ENCODE measurements at places on chromosomes 6 and 20.

- no peak for DNase-seq
Measured at GRCh38 chr6:109660526-109661320, 30.3 kb downstream of the AK9 start.

DNA sequence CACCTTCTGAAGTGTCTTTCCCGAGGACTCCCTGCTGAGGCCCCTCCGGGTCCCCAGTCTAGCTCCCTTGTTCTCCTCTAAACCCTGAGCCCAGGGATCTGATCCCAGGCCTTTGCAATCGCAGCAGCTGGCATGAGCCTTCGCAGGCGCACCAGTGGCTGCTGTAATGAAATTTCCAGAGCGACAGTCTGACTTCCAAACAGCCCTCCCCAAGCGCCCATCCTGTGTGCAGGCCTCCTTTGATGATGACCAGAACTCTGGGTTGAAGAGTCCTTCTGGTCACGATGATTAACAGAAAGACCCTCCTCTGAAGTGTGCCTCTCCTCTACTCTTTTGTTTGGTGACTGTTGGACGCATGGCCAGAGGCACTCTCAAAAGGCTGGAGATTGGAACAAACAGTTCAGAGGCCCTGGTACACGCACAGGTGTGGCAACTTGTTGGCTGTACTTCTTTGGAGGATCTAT lies 89.1 kb upstream of the MPC1 start:
- DNase-seq = no peak

- no peak for DNase-seq
Measured at GRCh38 chr20:50346374-50347283, 156.0 kb downstream of the CEBPB start.

GRCh38 chr6:50543666-50544065 lies 169.7 kb upstream of the TFAP2D start:
- DNase-seq = no peak

- DNase-seq = no peak
Measured at GRCh38 chr6:149440735-149441671, 40.9 kb downstream of the SUMO4 start.

- no peak for DNase-seq
Measured at GRCh38 chr6:21955053-21955595, 341.7 kb downstream of the PRL start.

DNA sequence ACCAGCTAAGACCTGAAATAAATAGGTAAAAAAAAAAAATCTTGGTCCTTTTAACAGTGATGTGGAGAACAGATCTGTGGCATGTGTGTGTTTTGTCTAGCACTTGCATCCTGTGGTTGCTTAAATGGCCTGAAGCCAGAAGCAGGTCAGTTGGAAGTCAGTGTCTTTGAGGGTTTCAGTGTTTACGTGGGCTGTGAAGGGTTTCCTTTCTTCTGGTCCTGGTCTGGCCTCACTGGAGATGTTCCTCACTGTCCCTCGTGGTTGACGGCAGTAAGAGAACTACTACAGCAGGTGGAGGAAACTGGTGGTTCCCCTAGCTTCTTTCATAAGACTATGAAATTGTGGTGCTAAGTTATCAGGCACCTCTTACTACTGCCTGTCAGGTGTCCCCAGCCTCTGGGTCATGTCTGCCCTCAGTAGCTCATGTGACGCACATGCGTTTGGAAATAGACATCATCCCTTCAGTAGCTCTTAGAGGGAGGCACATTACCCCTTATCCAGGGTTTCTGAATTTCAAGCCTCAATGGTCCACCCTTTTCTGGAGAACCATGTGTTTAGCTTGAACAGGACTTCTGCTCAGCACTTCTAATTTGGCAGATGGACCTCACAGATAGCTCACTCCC lies 59.4 kb upstream of the SCP2D1 start:
- no peak for DNase-seq

GRCh38 chr6:39224523-39225182 lies 4.6 kb downstream of the KCNK5 start:
- DNase-seq = no peak

DNA sequence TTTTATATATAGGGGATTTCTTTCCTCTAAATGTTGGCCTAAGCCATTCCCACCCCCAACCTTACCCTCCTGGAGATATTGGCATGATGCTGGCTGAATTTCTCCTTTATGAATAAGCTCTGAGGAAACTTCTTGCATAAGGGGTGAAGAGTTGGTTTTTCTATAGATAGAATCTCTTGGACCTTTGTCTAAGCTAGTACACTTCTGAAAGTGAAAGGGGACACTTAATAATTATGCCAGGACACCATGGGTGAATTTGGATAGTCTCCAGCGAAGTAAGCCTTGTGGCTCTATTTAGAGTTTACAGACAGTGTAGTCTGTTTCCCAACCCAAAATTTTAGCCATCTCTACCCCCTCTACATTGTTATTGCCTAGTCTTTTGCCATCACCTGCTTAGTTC lies 27.1 kb upstream of the FABP7 start:
- DNase-seq = no peak

DNA sequence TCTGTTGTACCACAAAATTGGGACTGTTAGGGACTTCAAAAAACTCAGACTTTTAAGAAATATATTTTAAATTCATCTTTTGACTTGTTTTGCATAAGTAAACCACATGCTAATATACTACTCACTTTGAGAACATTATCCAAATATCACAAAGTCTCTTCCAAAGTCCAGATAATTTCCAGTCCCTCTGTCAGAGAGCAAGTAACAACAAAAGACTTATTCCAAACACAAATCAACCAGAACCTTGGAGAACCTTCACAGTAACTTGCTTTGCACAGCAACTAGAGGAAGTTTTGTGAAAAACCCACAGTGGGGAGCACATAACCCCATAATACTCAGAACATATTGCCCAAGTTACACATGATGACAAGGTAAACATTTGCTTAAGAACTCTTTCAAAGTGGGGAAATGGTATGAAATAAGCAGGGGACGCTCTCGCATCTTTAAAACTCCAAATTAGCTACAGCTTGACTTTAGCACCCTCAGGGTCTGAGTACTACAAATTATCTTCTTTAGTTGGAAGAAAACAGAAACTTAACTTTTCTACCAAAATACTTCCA lies 37.8 kb downstream of the CENPW start:
- DNase-seq = no peak

- DNase-seq = no peak
Measured at GRCh38 chr20:595330-596308, 14.5 kb downstream of the TCF15 start.

DNA sequence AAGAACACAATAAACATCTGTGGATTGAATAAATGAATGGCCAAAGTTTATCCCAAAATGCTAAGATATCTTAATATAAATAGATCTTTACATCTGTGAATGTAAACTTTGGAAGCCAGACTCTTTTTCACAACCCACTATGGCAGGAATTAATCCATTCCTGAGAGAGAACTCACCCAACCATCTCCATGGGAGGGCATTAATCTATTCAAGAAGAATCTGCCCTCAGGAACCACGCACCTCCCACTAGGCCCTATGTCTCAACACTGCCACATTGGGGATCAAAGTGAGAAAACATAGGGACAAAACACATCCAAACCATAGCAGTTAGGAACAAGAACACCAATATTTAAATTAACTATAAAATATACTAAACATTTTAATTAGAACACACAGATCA lies 3.4 kb downstream of the UBE3D start:
- DNase-seq = no peak

DNA sequence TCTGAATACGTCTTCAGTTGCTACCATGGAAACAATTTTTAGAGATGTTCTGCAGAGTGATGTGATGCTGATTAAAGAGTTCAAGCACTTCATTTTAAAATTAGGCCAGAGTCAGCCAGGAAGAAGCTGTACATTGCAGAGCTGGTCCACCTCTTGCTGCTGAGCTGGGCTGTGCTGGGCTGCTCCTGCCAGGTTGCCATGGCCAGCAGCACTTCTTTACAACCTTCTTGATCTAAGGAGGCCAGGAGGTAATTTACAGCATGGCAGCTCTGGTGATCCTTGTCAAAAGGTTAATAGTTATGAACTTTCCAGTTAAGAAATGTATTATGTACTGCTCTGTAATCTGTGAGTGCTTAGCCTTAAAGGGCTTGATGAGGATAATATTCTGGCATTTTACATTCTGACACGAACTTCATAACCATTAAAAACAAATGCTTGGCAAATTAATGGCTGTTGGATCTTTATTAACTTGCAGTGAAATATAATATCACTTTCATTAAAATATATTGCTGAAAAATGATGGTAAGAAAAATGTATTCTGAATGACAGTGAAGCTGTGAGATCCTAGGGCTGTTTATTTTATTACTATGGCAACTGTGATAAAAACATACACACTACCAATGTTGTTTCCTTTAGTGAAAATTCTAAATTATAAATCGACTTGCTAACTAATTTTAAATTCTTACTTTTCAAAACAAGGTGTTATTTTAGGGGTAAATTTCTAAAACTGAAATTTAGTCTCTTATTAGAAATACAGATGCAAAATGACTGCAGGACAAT lies 259.7 kb downstream of the RFPL4B start:
- DNase-seq = no peak

DNA sequence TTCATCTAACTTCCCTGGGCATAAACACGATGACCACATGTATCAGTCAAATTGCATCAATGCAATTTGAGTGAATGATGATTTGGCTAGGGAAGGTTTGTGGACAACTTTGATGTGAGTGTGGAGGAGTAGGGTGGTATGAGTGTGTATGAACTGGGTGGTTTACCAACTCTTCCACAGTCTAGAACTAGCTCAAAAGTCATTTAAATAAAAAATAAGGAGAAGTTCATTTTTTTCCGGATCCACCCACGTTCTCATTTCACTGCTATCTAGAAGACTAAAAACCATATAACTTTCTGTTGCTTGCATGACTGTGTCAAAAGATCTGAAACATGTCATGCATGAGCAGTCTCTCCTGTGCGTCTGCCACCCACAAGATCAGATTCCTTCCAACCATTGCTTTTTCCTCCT lies 23.6 kb downstream of the SLC35D3 start:
- no peak for DNase-seq

DNA sequence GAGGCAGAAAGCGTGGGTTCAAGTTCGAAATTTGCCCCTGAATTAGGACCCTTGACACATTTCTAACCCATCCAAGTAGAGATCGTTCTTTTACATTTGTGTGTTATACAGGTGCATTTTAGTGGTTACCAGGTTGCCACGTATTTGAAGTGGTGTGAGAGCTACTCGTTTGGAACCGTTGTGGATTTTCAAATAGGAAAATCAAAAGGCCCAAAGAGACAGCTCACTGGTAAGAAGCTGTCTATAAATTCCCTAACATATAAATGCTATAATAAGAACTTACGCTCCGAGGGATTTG lies 1.6 kb upstream of the REV3L start:
- no peak for DNase-seq

DNA sequence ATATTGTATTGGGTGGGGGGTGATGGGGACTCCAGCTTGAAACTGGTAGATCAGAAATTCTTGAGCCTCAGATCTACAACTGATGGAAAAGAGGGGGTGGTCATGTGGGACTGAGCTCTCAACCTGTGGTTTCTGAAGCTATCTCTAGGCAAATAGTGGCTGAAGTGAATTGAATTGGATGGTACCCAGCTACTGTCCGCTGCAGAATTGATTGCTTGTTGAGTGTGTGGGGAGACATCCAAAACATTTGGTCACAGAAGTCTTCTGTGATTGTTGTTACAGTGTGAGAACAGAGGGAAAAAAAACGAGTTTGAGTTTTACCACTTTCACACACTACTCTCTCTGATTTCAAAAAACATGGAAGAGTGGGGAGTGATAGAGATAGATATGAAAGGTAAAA lies 14.8 kb downstream of the CDS2 start:
- no peak for DNase-seq

DNA sequence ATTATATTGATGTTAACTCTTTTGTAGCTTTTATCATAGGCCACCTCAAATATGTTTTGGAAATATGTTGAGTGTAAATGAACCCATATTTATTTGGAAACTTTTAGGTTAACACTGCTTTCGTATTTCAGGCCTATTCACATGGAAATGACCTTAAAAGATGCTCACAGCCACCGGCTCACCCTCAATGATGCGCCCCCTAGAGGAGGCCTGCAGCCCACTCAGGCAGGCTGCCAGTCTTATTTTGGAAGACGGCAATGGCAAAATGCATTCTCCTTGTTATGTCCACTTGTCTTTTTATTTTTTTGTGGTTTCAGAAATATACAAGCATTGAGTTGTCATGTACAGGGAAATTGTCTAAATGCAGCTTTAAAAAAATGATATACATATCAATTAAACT lies 869.7 kb downstream of the PHF3 start:
- DNase-seq = no peak

GRCh38 chr6:108661430-108661829 lies 100.7 kb downstream of the FOXO3 start:
- DNase-seq = no peak

- DNase-seq = no peak
Measured at GRCh38 chr6:126947070-126947469, 171.4 kb upstream of the RSPO3 start.

DNA sequence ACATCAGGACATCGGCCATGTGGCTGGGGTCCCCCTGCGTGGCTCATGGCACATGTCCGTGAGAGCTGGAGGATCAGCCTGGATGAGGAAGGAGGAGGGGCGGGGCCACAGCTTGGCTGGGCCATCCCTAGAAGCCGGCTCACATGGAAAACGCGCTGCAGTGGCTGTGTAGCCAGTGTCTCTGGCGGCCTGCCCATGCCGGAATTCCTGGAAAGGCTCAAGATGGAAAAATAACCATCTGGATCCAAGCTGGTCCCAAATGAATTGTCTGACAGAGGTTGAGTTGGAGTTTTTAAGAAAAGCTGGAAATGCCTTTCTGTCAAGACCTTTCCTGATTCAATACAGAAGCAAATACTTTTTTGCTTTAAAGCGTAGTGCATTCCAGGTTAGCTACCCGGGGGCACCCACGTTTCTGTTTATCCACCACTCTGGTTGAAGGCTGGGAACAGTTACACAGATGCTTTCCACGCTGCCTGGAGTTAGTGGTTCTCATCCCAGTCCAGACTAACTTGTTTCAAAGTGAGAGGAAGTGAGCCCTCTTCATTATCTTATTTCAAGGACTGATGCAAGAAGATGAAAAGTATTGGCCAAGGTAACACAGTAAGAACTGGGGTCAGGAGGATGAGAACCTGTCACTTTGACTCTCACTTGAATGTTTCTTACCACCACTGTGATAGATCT lies 99.0 kb downstream of the GMPR start:
- no peak for DNase-seq

- DNase-seq = no peak
Measured at GRCh38 chr6:63441266-63441956, 121.6 kb upstream of the LGSN start.

DNA sequence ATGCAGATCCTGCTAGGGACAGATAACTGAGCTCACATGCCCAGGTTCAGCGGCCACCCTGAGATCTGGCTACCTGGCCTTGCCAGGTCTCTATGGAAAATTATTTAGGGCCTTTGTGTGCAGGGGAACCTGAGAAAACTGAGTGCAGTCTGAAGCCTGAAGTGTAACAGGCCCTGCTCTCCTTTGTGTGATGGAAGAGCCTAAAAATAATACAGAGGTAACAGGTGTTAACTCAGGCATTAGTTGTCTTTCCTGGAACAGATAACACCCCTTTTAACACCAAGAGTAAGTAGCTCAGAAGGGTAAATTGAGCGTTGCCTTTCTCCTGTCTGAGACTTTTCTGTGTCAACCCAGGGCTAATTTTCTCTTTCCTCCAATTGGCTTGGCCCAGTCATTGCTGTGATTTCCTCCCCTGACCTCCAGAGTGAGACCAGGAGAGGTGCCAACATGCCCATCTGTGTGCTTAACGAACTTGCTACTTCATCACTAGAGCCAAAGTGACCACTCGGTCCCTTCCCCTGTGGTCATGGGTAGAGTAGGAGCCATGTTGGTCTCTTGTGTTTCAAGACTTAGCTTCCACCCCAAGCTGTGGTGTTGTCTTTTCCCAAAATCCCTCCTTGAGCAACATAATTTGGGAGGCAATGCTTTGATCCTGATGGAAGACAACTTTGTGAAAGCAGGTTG lies 304.4 kb upstream of the JAG1 start:
- DNase-seq = no peak

All from stimulated activated CD4-positive, alpha-beta T cell treated with anti-CD3 and anti-CD28 coated beads, Interleukin-4, amount 100 ng/mL, for 48 hours (primary cell).